ENCODE measurements at places on chromosomes 12 and 14. TPM values are rescaled to one million over a fixed set of nuclear protein-coding genes. Genes with fewer than 3 reads are reported as not detected.
A peak's percentile ranks its signal among the peaks of the same experiment; 100 is the strongest.

- DNase-seq, result no peak
Observed at GRCh38 chr12:69002969-69003368, 70.0 kb upstream of the CPM start.

DNA sequence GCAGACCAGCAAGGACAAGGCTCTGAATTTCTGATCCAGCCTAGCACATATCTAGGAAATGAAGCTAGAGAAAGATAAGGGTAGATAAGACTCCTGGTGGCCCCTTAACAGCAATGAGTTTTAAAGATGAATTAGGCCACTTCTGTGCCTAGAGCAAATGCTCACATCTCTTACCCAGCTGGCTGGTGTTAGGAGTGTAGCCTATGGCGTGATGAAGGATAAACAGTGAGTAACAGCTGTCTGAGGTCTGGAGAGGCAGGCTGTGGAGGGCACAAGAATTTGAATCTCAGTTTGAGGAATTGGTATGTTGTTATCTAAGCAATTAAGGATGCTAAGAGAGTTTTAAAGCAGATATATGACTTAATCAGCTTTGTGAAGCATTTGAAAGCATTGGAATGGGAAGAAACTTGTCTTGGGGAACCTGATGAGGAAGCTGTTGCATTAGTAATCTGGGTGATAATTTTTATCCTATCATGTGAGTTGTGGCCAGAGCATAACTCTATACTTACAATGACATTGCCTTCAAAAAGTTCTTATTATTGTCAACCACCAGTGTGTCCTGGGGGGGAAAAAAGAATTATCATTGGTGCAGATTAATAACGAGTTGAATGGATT lies 161.8 kb downstream of the SRGAP1 start:
- no peak for DNase-seq

GRCh38 chr12:25764892-25765291 lies 193.6 kb upstream of the RASSF8 start:
- DNase-seq, result no peak

GRCh38 chr12:6069437-6070093 lies 54.9 kb downstream of the VWF start:
- DNase-seq, result no peak

- DNase-seq, result peak; percentile 57
Observed at GRCh38 chr12:9797722-9798619, 29.3 kb upstream of the KLRF1 start.

GRCh38 chr12:51521554-51522276 lies 69.3 kb upstream of the SCN8A start:
- DNase-seq, result no peak

CLEC4E gene
- total RNA-seq, result not detected
